ENCODE measurements at places on chromosomes 16 and 17. TPM values are rescaled to one million over a fixed set of nuclear protein-coding genes. Genes with fewer than 3 reads are reported as not detected.

Gene FBXO47
- total RNA-seq: not detected

Gene TMC7
- not detected for total RNA-seq

Gene CHCT1
- total RNA-seq: not detected

Gene TBC1D28
- not detected for total RNA-seq

Gene ABCC1
- total RNA-seq: 64.8 TPM

Gene RAPGEFL1
- total RNA-seq: 6.3 TPM

Gene CCL17
- 18.9 TPM for total RNA-seq

Gene CMTM2
- 0.22 TPM for total RNA-seq

Gene CDH8
- total RNA-seq: not detected

- DNase-seq: no peak
Observed at GRCh38 chr17:78607038-78607437, 29.8 kb upstream of the DNAH17 start.

- no peak for DNase-seq
Observed at GRCh38 chr17:44083250-44083849, 12.8 kb downstream of the G6PC3 start.

- DNase-seq: no peak
Observed at GRCh38 chr17:28404007-28404406, 2.0 kb downstream of the SLC46A1 start.

- no peak for DNase-seq
Observed at GRCh38 chr17:62751060-62751691, 56.9 kb downstream of the MARCHF10 start.

DNA sequence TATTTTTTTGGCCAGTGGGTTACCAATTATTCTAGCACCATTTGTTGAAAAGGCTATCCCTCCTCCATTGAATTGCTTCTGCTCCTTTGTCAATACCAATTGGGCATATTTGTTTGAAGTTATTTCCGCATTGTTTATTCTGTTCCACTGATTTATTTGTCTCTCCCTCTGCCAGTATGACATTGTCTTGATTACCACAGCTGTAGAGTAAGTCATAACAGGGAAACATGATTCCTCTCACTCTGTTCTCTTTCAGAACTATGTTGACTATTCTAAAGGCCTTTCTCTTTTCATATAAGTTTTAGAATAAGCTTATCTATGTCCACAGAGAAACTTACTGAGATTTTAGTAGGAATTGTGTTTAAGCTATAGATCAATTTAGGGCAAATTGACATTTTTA, 94.3 kb downstream of the MAP2K6 start:
- DNase-seq: no peak

- DNase-seq: no peak
Observed at GRCh38 chr17:37488009-37488604, 1.6 kb upstream of the DUSP14 start.

DNA sequence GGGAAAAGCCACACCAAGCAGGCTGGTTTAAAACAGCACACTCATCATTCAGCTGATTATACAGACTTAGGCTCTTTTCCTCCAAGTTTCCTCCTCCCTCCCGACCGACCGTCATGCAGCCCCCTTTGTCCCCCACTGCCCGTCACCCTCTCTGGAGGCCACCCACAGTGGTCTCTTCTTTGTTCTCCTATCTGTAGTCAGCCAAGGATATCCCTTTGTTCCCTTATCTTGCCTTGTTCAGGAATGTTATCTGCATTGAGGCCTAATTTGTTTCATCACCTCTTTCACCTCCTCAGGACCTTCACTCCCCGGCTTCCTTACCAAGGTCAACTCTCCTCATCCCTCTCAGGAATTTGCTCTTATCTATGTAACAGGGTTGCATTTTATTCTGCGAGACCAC, 186.4 kb upstream of the CDH13 start:
- DNase-seq: no peak

DNA sequence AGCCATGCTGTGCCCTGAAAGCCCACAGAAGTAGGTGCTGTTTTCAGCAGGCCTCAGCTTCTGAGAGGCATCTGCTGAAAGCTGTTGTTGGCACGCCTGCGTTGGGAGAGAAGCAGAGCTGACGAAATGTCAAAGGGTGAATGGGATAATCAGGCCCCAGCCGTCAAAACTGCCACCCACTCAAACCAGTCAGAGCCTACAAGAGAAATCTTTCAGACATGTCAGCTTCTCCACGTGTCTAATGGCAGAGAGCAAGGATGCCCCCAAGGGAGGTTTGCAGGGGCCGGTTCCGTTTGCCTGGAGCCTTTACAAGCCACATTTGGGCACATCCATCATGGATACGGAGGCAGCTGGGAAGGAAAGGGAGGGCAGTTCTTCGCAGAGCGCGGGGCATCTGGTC, 568.2 kb upstream of the EEF2KMT start:
- no peak for DNase-seq

DNA sequence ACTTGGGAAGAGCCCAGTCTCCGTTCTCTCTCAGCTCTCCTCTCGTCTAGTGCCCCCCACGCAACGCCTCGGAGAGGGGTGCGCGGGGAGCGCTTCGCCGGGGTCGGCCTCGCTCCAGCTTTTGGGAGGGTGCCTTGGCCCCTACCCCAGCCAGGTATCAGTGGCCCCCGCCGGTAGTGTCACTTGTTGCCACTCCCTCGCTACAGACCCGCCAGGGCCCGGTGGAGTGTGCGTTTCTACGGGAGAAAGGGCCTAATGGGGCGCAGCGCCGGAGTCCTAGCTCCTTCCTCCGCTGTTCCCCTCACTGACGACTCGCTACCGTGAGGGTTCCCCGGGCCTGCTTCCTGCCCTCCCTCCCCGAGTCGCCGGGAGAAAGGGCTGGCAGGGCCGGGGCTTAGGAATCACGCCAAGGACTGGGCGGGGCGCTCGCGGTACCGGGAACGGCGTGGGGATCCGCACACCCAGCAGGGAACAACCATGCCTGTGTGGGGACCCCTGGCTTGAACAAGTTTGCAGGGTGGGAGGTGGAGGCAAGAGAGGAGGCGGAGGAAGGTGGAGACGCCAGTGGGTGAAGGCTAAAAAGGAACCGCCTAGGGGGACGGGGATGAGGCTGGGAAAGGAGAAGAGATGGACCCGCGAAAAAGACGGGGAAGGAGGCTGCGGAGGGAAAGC, 997 bp upstream of the CDH11 start:
- no peak for DNase-seq

- DNase-seq: no peak
Observed at GRCh38 chr16:31270795-31271194, 11.0 kb downstream of the ITGAM start.

- no peak for DNase-seq
Observed at GRCh38 chr16:4972938-4973587, 14.9 kb downstream of the SEC14L5 start.

GRCh38 chr16:3486506-3487215, 8.6 kb downstream of the C16orf90 start:
- DNase-seq: no peak

GRCh38 chr16:1311212-1311737, 1.8 kb downstream of the UBE2I start:
- no peak for DNase-seq

GRCh38 chr17:40499551-40500189, 1.8 kb downstream of the TNS4 start:
- no peak for DNase-seq

- no peak for DNase-seq
Observed at GRCh38 chr16:30896261-30896888, at the start of gene CTF1. Gene CTF1, plus strand, starts transcription at chr16:30896614. Its CDS starts 30 bp downstream, at chr16:30896644.

DNA sequence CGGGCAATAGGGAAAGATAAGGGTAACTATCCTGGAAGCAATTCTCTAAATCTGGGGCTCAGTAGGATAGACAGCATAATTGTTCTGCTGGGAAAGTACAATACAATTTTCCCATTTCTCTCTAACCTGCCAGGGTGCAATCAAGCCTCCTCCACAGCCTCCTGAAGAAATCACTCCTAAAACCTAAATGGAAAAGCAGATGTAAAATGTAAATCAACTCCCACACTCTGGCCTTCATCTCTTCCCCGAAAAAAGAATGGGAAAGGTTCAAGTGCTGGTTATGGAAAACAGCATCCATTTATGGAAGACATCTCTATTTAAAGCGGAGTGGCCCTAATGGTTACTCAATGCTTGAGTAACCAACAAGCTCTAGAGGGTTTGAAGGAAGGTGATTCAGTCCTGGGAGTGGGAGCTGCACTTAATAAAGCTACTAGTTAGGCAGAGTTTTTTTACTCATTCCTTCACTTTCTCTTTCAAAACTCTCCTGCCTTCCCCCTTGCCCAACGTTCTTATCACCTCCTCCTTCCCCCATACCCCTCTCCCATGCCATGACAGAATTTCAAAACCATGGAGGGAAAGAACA, 5.1 kb downstream of the MMD start:
- no peak for DNase-seq

DNA sequence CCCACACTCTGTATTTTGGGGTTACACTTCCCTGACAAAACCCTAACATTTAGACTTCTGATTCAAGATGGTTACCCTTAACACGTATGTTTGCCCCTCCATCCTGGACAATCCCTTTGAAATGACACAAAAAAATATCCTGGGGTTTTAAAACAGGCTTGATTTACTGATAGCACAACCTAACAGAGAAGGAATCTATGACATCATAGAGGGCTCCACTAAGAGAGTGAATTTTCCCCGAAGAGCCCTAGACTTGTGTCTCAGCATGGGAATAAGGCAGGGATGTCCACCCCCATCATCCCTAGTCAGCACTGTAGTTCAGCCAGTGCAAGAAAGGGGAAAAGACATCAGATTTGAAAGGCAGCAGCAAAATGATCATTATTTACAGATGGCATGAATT, 15.8 kb upstream of the SRCIN1 start:
- no peak for DNase-seq

- peak; percentile 62 for DNase-seq
Observed at GRCh38 chr17:45147581-45148182, 593 bp upstream of the HEXIM1 start.

- no peak for DNase-seq
Observed at GRCh38 chr17:38982858-38983746, 15.9 kb upstream of the FBXO47 start.

GRCh38 chr17:79955691-79956440, 79.8 kb downstream of the TBC1D16 start:
- no peak for DNase-seq

- no peak for DNase-seq
Observed at GRCh38 chr17:759964-760363, 7.9 kb upstream of the GEMIN4 start.
